ENCODE measurements at places on chromosomes 7 and 10.
A peak's percentile ranks its signal among the peaks of the same experiment; 100 is the strongest.

DNA sequence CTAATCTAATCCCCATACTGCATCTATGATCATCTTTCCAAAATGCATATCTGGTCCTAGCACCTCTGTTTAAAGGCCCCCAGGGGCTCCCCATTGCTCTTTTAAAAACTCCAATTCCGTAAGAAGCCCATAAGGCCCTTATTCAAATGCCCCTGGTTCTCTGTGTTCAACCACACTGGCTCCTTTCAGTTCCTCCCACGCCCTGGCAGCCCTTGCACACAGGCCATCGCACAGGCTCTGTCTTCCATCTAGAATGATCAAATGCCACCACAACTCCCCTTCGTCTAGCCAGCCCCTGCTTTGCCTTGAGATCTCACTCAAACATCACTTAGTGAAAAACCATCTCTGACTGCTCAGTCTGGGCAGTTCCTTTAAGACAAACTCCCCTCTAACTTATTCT lies 112.9 kb upstream of the LYZL2 start:
- no peak for DNase-seq

DNA sequence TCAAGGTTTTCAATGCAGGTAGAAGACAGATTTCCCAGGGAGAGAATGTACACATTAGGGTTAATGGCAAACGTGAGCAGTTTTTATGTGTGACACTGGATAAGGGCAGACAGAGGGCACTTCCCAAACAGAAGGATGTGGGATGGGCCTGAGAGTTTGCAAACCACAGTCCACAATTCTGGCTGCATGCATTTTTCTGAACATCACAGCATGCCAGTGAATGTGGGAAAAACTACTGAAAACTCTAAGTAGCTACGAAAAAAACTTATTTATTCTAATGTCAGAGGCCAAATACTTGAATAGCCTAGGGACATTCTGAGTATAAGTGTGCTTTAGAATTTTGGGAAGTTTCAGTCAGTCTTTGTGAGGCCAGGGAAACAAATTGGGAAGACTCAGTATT lies 145.9 kb downstream of the NRCAM start:
- DNase-seq: no peak

- DNase-seq: no peak
Observed at GRCh38 chr10:10209167-10209566, 808.5 kb upstream of the CELF2 start.

- no peak for DNase-seq
Observed at GRCh38 chr10:14205233-14205632, 125.5 kb downstream of the FRMD4A start.

DNA sequence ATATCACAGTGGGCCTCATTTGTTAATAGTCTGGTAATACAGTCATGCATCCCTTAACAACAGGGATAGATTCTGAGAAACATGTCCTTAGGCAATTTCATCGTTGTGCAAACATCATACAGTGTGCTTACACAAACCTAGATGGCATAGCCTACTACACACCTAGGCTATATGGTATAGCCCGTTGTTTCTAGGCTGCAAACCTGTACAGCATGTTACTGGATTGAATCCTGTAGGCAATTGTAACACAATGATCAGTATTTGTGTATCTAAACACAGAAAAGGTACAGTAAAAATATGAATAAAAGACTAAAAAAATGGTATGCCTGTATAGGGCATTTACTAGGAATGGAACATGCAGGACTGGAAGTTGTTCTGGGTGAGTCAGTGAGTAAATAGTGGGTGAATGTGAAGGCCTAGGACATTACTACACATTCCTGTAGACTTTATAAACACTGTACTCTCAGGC lies 12.0 kb upstream of the RHOBTB1 start:
- no peak for DNase-seq

GRCh38 chr7:45033931-45034290 lies 33.9 kb downstream of the CCM2 start:
- DNase-seq: peak; percentile 20

DNA sequence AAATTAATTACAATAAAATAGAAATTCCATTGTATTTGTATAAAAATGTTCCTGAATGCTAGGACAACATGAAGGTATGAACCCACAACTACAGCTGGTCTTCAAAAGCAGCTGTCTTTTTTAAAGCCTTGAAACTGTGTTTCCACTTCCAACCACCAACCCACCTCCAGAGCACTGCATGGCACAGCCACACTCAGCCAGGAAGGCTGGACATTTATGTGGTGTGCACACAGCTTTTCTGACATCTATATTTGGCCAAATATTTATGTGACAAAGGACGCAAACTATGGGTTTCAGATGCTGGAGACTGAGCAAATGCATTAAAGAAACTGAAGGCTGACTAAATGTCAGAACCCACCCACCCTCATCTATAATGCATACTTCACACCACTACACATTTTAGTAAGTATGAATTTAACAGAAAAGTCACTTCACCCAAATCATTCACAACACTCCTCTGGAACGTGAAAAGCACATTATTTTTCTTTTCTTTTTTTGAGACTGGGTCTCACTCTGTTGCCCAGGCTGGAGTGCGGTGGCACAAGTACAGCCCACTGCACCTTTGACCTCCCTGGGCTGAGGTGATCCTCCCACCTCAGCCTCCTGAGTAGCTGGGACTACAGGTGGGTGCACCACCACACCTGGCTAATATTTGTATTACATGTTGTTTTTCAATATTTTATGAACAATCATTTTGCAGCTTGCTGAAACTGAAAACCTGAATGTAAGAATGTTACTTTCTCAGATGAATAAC lies 27.9 kb upstream of the DAGLB start:
- DNase-seq: no peak

DNA sequence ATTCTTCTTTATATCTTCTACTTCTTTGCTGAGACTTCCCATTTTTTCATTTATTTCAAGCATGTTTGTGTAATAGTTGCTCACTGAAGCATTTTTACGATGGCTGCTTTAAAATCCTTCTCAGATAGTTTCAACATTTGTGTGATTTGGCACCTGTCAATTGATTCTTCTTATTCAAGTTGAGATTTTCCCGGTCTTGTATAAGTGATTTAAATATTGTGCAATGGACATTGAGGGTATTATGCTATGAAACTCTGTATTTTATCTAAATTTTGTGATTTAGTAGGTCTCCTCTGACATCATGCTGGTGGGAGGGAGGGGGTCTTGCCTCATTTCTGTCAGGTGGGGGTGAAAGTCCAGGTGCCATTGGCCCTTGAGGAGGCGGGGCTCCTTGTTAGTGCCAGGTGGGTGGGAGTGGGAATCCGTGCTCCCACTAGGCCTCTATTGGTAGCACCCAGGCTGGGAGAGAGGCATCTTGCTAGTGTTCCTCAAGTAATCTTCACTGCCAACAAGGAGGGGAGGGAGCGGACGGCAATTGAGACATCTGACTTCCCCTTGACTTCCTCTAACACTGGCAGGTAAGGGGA lies 73.0 kb downstream of the ANLN start:
- no peak for DNase-seq

DNA sequence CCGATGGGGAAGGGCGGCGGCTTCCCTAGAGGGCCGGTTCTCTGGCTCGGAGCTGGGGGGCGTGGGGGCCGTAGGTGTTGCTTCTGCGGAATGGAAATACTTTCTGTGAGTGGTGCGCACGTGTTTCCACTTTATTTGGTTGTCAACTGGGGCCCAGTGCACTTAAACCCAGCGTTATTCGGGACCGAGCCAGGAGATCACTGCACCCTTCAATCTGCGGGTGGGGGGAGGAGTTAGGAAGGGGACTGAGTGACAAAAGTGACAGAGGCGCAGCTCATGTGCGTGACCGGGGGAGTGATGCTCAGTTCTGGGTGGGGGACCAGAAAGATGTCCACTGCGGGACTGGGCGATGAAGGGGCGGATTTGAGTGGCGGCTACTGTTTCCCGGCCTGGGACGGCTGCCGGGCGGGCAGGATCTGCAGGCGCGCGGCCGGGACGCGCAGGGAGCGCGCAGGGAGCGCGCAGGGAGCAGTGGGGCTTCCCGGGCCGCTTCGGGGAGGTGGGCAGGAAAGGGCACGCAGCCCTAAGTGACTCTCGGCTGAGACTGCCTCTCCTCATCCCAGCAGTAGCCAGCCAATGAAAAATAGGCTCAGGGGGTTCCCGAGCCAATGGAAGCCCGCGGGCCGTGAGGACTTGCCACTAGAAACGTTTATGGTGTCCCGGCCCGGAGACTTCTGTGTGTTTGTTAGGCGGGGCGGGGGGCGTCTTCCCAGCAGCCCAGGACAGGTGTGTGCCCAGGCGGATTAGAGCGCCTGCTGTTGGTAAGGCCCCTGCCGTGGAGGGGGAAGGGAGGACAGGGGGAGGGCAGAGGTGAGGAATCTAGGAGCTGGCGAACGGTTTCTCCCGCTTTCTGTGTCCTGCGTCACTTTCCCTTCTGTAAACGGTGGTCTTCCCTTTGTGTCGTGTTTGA lies 54.3 kb upstream of the KDM7A start:
- DNase-seq: peak; percentile 34

DNA sequence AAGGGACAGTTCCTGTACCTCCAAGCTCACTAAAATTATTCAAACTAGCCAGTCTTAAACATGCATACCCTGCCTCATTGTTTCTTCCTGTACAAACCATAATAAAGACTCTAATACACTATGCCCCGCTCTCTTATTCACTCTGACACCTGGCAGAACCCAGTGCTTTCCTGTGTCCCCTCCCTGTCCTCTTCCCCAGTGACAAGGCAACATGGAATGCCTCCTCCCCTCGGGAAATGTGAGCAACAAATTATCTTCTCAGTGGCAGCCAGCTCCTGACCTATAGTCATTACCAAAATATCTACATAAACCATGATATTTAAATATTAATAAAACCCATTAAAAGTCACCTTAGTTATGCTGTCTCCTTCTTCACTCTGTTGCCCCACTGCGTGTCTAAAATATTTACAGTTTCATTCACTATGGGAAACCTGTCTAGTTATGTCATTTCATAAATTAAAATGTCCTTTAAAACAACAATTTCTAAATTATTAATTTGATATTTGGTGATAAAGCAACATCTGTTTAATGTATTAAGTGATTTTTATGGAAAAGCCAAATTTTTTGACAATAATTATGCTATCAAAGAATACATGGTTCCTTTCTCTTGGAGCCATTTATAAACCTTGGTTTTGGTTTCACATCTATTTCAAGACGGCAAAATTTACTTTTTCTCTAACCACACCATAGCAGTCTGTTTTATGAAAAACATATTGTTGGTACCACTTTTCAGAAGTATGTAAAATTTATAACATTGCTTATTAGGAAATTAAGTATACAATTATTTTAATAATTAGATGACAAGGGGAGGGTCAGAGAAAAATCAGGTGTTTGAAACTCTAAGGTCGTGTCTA lies 1355.2 kb downstream of the XPNPEP1 start:
- no peak for DNase-seq

GRCh38 chr7:141281311-141281710 lies 207.4 kb downstream of the TMEM178B start:
- no peak for DNase-seq

- DNase-seq: no peak
Observed at GRCh38 chr10:45657033-45657926, 15.3 kb downstream of the ZFAND4 start.

- no peak for DNase-seq
Observed at GRCh38 chr7:66409493-66409892, 204.4 kb downstream of the TPST1 start.

DNA sequence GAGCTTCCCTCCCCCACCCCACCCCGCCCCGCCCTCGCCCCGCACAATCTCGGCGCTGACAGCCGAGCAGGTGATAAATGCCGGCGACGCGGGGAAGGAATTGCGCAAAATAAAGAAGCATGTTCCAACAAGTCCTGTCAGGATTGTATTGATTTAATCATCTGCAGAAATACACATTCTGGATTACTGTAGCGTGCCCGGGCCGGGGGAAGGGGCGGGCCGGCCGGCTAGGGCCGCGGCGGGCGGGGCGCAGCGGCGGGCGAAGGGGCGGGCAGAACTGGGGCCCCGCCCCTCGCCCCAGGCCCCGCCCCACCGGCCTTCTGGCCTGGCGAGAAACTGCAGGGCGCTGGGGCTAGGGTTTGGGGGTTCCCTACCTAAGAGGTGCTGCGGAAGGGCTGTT lies 88.9 kb upstream of the PAX2 start:
- DNase-seq: no peak

DNA sequence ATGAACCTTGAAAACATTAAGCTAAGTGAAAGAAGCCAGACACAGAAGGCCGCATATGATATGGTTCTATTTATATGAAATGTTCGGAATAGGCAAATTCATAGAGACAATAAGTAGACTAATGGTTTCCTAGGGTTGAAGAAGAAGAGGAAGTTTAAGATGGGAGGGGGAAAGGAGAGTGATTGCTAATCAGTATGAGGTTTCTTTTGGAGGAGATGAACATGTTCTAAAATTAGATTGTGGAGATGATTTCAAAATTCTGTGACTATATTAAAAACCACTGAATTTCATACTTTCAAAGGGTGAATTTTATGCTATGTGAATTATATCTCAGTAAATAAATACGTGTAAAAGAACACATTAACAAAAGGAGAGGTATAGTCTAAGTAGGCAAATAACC lies 176.4 kb upstream of the HPS1 start:
- no peak for DNase-seq

GRCh38 chr10:94784256-94784655 lies 21.8 kb downstream of the CYP2C19 start:
- no peak for DNase-seq

DNA sequence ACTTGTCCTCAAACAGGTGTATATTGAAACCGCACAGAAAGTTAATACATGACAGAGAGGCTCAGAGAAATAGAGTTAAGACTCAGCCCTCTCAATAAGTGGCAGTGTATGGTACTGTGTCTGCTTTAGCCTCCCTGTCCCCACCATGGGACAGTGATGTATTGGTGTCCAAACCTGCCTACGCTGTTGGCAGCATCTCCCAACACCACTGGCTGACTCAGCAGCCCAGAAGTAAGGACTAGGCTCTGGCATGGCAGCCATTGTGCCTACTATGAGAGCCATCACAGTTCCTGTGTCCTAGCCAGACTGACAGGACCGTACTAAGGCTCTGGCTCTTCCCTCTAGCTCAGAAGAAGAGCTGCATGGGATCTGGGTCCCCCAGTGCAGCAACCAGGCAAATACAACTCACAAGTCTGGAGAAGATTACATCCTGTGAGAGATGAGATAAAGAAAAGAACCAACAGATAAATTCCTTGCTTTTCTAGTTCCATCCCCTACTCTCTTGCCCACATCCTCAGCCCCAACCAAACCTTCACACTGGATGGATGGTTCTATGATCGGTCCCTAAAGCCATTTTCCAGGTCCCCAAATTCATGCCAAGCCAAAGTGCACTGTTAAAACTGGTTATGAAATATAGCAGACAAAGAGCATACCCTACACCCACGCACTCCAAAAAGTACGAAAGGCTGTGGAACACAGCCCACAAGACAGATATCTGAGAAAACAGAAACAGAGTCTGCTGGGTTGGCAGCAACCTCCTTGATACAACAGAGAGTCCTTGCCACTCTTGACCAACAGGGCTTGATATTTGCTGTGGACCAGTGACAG lies 44.1 kb upstream of the DMTF1 start:
- no peak for DNase-seq

GRCh38 chr10:61857746-61858145 lies 43.8 kb upstream of the ARID5B start:
- no peak for DNase-seq

DNA sequence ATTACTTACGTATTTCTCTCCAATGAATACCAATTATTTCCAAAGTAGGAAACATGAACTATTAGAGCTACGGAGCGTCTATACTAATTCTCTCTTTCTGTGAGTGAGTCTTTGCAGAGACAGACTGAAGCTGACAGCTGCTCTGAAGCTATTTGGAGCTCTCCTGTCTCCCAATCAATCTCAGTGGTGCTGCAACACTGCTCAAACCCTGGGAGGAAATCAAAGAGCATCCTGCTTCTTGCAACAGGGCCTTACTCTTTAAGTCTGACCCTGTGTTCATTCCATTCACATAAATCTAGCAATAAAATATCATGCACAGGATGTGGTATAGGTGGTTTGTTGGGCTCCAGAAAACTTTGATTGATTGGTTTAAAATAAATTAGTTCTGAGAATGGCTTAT lies 685.7 kb upstream of the IGFBP3 start:
- no peak for DNase-seq

Data from heart right ventricle (tissue), 16 donors.